ENCODE measurements at places on chromosomes 3 and 15. TPM values are rescaled to one million over a fixed set of nuclear protein-coding genes. Genes with fewer than 3 reads are reported as not detected.

The MORC1 gene
- 0.63 TPM for polyA plus RNA-seq

The ZMAT3 gene
- 10.9 TPM for polyA plus RNA-seq

The SLC22A14 gene
- 0.57 TPM for polyA plus RNA-seq

The TRIP4 gene
- polyA plus RNA-seq = 47.6 TPM

The SCG5 gene
- polyA plus RNA-seq = 23.5 TPM

The FEZF2 gene
- polyA plus RNA-seq = not detected

The CEP63 gene
- polyA plus RNA-seq = 37.7 TPM

The ATP8B4 gene
- 3.3 TPM for polyA plus RNA-seq

GRCh38 chr15:71469413-71469812, 340.9 kb upstream of the NR2E3 start:
- no peak for DNase-seq

DNA sequence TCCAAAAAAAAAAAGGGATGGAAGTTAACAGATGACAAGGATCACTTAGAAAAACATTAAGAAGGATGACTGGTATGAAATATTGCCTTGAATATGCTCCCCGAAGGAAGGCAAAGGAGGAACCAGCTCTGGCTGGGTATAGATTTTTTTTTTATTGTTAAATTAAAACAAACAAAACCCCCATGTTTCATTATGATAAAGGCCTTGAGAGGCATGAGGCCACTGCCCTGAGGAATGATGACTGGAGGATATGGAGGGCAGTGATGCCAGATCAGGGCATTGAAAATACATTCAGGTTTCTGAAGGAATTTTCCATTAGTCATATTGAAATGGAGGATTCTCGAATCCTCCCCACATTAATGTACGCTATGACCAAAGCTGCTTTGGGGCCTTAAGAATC, 120.9 kb downstream of the ADAMTS9 start:
- no peak for DNase-seq

DNA sequence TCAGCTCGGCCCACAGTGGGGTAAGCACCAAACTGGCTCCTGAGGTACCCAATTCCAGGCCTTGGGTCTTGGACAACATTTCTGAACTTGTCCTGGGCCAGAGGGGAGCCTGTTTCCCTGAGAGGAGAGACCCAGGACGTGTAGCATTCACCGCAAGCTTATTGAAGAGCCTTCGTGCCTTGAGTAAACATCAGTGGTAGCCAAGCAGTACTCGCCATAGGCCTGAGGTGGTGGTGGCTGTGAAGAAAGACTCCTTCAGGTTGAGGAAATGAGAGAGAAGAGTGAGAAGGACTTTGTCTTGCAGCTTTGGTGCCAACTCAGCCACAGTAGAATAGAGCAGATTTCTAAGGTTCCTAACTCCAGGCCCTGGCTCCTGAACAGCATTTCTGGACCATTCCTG, 50.2 kb downstream of the NUDT16 start:
- DNase-seq = no peak

- DNase-seq = no peak
Observed at GRCh38 chr3:44120721-44121582, 120.7 kb upstream of the TOPAZ1 start.

DNA sequence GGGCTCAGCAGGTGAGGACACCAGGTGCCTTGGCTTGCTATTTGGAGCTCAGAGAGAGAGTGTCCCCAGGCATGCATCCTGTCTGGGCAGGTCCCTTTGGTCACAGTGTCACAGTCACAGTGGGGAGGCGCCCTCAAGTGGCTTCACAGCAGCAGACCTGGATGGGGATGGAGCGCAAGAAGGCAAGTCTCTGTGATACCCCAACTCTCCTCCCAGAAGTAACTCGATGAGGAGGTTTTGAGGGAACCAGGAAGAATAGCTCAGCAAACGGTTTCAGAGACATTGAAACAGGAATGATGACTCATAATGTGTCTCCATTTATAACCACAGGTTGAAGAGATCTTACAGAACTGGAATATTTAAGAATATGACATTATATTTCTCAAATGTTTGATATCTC, 66.5 kb upstream of the SH3GL3 start:
- no peak for DNase-seq

GRCh38 chr3:99625643-99626416, 12.6 kb upstream of the COL8A1 start:
- DNase-seq = no peak

- no peak for DNase-seq
Observed at GRCh38 chr3:105594219-105594618, 227.5 kb downstream of the ALCAM start.

GRCh38 chr3:179613807-179614206, 9.2 kb downstream of the NDUFB5 start:
- DNase-seq = no peak

GRCh38 chr3:87191641-87192040, 35.5 kb upstream of the CHMP2B start:
- DNase-seq = no peak

DNA sequence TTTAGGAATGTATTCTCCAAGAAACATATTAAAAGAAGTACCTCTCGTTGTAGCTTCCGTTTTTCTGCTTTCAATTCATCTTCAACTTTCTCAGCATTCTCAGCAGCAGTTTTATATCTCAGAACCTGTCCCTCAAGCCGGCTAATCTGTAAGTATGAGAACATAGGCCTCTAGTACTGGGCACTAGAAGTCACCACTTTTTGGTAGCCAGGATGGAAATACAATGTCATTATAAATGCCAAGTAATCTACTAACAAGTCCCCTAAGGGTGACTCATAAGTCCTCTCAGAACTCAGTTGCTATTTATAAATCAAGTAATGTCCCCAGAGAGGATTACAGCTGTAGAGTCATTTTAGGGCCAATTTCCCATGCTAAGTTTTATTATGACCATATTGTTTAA, 61.1 kb downstream of the MLH1 start:
- DNase-seq = no peak

Data from right renal pelvis (tissue), 4 donors.